Activated B cell treated with CpG ODN at 0.5 μM for 24 hours (primary cell): ENCODE measurements at places on chromosomes 2 and 18. TPM values are rescaled to one million over a fixed set of nuclear protein-coding genes. Genes with fewer than 3 reads are reported as not detected.

DNA sequence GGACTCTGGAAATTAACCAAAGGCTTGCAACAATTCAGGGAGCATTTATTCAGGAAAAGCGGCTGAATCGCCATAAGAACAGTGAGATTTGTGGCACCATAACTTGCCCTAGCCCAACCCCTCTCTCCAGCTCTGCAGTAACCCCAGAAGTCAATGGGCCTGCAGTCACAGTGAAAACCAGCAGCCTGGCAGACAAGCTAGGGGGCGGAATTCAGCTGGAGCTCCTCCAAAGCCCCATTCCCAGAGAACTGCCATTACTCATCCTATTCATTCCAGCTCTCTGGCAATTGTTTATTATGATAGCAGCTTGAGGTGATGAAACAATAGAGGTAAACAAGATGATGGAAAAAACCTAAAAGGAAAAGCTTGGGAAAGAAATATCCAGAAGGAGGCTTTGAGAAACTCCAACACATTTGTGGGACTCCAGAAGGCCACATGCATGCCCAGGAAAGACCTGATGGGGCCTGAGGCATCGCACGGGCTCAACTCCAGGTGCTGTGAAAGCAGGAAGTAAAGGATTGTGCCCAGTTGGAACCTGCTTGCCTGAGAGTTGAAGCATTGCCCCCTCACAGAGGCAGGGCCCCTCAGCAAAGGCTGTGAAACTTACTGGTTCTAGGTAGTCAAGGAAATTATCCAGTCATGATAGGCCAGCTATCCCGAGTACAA is 126.7 kb downstream of the TWIST2 start:
- no peak overlapping the region for H3K27ac ChIP-seq
- H3K4me1 ChIP-seq = no peaks in the 10 kb centered on the region
- no peaks in the 10 kb centered on the region for H3K36me3 ChIP-seq
- H3K4me3 ChIP-seq = no peak overlapping the region
- peaks cover 8% of the 10 kb centered on the region for H3K27me3 ChIP-seq
- no peak for DNase-seq

- no peak overlapping the region for H3K27ac ChIP-seq
- no peaks in the 10 kb centered on the region for H3K4me1 ChIP-seq
- H3K4me3 ChIP-seq = no peak overlapping the region
- no peaks in the 10 kb centered on the region for H3K36me3 ChIP-seq
These were observed 245.0 kb upstream of the RAB6C start for GRCh38 chr2:129734343-129735034.

- no peak overlapping the region for H3K27ac ChIP-seq
- H3K36me3 ChIP-seq = peaks cover 71% of the 10 kb centered on the region
- no peak for DNase-seq
- H3K27me3 ChIP-seq = no peaks in the 10 kb centered on the region
- no peak overlapping the region for H3K4me3 ChIP-seq
These were observed 51.0 kb upstream of the MCFD2 start for GRCh38 chr2:46966576-46966975.

GRCh38 chr2:207341804-207342203 is 176.1 kb upstream of the KLF7 start:
- H3K4me3 ChIP-seq = no peak overlapping the region
- no peak overlapping the region for H3K27ac ChIP-seq
- H3K27me3 ChIP-seq = no peaks in the 10 kb centered on the region
- peaks cover 8% of the 10 kb centered on the region for H3K4me1 ChIP-seq
- no peak for DNase-seq

DNA sequence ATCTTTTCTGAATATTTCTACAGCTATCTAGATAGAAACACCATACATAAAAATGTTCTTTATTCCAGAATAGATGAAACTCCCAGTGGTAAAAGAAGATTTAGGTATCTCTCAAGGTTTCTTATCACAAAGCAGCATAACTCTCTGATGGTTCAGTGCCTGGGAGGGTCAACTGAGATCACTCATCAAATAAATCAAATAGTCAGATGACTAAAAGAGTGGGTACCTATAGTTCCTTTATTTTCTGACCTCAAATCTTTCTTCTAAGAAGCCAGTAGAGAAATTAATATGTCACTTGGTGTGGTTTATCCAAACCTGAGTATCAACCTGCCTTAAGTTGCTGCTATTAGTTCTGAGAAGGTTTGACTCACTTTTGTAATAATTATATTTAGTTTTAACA is 120.9 kb downstream of the TMEFF2 start:
- no peak overlapping the region for H3K4me3 ChIP-seq
- no peaks in the 10 kb centered on the region for H3K36me3 ChIP-seq
- no peak overlapping the region for H3K27ac ChIP-seq
- no peaks in the 10 kb centered on the region for H3K4me1 ChIP-seq
- no peaks in the 10 kb centered on the region for H3K27me3 ChIP-seq

GRCh38 chr2:127193164-127193966 is 26.7 kb downstream of the CYP27C1 start:
- no peak overlapping the region for H3K4me3 ChIP-seq
- H3K27me3 ChIP-seq = peaks cover 10% of the 10 kb centered on the region
- no peak for DNase-seq
- peaks cover 5% of the 10 kb centered on the region for H3K4me1 ChIP-seq
- no peaks in the 10 kb centered on the region for H3K36me3 ChIP-seq
- no peak overlapping the region for H3K27ac ChIP-seq

GRCh38 chr2:209525834-209526281 is 102.0 kb downstream of the MAP2 start:
- peaks cover 50% of the 10 kb centered on the region for H3K4me1 ChIP-seq
- no peaks in the 10 kb centered on the region for H3K27me3 ChIP-seq
- peak overlapping the region; percentile 78 for H3K27ac ChIP-seq
- no peak for DNase-seq
- no peaks in the 10 kb centered on the region for H3K36me3 ChIP-seq
- peak overlapping the region; percentile 69 for H3K4me3 ChIP-seq

DNA sequence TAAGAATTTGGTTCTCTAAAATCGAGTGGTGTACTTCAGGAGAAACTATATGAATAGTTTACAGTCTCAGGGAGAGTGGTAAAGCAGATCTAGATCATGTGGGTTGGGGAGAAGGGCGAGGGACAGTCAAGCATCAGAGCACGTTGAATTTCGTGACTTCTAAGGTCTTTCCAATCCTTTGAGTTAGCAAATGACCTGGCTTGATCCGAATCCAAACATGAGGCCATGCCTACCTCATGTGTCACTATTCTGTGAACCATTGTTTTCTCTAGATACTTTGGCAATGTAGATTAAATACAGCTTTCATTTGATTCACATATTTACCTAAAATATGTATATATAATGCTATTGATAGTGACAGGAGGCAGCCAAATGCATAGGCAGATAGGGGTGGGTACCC is 674.9 kb downstream of the NYAP2 start:
- no peaks in the 10 kb centered on the region for H3K27me3 ChIP-seq
- no peaks in the 10 kb centered on the region for H3K4me1 ChIP-seq
- no peak overlapping the region for H3K27ac ChIP-seq
- H3K4me3 ChIP-seq = no peak overlapping the region

DNA sequence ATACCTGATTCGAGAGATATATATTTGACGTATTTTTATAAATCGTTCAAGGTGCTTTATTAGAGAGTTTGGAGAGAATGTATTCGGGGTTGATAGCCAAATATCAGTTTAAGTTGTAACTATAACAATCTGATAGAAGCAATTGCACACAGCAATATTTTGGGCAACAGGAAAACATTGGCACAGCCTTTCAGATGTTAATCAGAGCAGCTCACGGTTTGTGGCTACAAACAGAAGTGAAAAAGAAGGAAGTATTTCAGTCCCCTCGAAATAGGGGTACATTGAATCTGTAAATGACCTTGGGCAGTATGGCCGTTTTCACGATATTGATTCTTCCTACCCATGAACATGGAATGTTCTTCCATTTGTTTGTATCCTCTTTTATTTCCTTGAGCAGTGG is 20.6 kb downstream of the SERPINB10 start:
- no peaks in the 10 kb centered on the region for H3K4me1 ChIP-seq
- H3K27me3 ChIP-seq = peaks cover 22% of the 10 kb centered on the region
- DNase-seq = no peak
- no peak overlapping the region for H3K27ac ChIP-seq

GRCh38 chr2:191385416-191386160 is 140.4 kb downstream of the MYO1B start:
- no peaks in the 10 kb centered on the region for H3K36me3 ChIP-seq
- H3K27me3 ChIP-seq = no peaks in the 10 kb centered on the region

LDLRAD4 gene
- total RNA-seq = 66.9 and 70.1 TPM in 2 replicates

KCNF1 gene
- total RNA-seq = not detected in 2 replicates

CD28 gene
- 0.44 TPM in 1 of 2 replicates, not detected in the other for total RNA-seq

UGT1A9 gene
- not detected in 2 replicates for total RNA-seq

GKN2 gene
- not detected in 2 replicates for total RNA-seq

SCYGR4 gene
- not detected in 2 replicates for total RNA-seq

FBLN7 gene
- total RNA-seq = 0.31 and 0.71 TPM in 2 replicates

L3MBTL4 gene
- total RNA-seq = 10.6 and 12.3 TPM in 2 replicates

NYAP2 gene
- 0.07 TPM in 1 of 2 replicates, not detected in the other for total RNA-seq
